ENCODE measurements at places on chromosomes 16 and 17. TPM values are rescaled to one million over a fixed set of nuclear protein-coding genes. Genes with fewer than 3 reads are reported as not detected.

DNA sequence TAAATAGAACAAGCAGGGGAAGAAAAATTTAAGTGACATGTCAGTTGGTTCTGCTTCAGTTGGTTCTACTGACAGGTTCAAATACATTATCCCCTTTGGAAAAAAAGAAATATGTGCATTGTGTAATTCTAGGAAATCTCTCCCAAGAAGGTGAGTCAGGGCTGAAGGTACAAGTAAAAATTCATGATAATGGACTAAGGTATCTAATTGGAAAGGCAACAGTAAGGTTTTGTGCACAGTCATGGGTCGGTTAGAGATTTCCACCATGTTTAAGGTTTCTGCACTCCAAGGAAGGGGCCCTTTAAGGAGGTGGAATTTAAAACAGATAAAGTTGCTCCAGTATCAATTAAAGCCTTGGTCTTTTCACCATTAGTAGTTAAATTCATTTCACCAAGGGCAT lies 17.9 kb upstream of the B4GALNT2 start:
- no peak for DNase-seq

The DOC2A gene
- total RNA-seq: 1.1 TPM

The FNDC8 gene
- not detected for total RNA-seq

GRCh38 chr17:46888727-46889126 lies 34.2 kb upstream of the GOSR2 start:
- no peak for DNase-seq

DNA sequence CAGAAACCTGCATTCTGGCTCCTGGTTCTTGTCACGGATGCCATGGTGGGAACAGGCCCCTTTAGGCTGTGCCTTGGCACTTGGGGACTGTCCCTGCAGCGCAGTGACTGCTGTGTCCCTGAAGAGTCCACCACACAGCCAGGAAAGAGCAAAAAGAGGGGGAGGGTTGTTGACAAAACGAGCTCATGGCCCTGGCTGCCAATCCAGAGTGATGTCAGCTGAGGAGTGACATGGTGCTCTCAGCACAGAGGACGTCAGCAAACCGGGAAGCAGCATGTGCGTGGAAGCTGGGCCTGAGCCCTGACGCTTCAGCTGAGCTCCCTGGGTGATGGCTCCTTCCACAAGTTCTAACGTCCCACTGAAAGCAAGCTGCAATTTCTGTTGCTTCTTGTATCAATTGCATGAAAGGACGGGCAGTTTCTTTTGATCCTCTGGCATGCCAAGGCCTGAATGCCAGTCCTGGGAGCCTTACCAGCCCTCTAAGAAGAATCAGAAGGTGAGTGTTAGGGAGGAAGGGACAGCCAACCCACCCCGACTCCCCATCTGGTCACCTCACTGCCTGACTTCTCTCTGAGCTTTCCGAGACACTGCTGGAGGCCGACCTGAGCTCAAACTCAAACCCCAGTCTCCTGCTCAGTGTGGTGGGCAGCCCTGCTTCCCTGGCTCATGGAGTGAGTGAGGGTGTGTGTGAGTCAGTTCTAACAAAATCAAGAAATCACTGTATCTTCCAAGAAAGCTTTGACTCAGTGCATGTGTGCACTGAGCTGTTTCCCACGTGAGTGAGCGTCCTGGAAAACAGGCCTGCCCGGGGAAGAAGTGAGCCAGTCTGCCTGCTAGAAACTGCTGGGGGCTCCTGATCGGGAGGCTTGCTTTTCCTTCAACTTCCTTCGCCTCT lies 14.7 kb upstream of the WNT3 start:
- DNase-seq: no peak

GRCh38 chr17:81685108-81685507 lies 1.3 kb downstream of the HGS start:
- no peak for DNase-seq

DNA sequence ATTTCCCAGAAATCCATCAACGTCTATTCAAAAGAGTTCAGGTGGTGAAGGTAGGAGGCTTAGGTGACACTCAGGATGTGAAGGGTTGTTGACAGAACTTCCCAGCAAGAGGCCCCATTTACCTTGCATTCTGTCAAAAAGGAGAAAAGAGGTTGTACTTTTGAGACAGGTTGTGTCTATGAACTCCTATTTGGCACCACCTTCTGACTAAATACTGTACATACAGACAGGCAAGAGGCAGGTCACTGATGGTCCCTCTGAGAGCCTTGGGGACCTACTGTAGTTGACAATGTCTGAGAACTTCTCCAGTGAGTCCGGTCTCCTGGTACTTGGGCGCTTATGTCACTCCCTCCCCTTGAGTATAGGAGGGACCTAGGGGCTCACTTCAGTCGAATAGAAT lies 479.3 kb upstream of the ZFHX3 start:
- DNase-seq: peak; percentile 40

DNA sequence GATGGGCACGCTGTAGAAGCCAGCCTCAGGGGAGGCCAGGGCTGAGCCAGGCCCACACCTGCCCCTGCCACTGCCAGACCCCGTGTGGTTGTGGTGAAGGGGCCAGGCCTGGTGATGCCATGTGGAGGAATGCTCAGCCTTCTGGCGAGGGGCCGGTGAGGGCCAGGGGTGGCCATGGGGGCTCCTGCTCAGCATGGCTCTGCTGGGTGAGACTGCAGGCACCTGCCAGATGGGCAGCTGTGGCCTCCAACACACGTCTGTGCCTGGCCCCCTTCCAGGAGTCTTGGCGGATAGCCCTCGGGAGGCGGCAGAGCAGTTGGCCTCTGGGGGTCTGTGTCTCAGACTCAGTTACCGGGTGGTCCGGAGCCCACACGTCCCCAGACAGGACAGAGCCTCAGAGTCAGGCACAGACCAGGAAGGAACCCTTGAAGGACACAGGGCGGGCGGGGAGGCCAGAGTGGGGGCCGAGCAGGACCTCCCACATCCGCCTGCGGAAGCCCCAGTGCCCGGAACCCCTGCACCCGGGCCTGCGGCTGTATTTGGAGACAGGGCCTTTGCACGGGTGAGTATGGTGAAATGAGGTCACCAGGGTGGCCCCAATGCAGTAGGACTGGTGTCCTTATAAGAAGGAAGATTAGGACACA lies 22.5 kb upstream of the CHMP6 start:
- no peak for DNase-seq

DNA sequence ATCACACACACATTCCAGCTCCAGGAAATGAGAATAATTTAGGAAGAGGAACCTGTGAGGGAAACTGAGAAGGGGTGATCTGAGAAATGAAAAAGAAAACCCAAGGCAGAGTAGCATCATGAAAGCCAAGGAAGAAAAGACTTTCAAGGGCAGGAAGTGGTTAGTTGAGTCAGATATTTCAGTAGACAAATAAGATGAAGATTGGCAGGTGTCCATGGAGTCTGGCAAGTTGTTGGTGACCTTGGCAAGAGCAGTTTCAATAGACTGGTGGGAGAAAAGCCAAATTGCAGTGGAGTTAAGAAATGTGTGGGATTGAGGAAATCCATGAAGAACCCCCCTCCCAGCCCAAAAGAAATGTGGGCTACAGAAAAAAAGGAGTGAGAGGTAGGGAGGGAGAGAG lies 10.7 kb downstream of the GNAO1 start:
- DNase-seq: no peak

DNA sequence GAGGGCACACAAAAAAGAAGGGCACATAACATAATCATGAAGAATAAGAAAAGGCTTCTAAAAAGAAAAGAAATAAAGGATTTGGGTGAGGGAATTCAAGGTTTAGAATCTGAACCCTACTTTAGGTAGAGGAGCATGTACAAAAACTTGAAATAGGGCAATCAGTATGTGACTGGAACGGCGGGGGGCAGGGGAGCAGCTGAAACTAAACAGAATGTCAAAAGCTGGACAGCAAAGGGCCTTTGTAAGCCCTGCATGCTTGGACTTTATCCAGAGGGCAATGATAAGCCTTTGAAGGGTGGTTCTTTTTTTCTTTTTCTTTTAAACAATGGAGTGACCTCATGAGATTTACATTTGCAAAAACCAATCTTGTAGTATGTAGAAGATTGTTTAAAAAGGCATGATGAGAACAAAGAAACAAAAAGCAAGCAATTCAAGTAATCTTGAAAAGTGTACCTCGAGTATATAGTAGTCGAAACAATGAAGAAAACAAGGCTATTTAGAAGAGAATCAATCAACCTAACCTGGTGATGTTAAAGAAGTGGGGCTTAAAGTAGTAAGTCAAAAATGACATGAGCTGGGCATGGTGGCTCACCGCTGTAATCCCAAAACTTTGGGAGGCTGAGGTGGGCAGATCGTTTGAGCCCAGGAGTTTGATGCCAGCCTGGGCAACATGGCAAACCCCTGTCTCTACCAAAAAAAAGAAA lies 46.7 kb upstream of the ANKFY1 start:
- no peak for DNase-seq

- DNase-seq: no peak
These were observed 13.4 kb upstream of the TAOK1 start for GRCh38 chr17:29376667-29377270.

The CCR7 gene
- total RNA-seq: 4.6 TPM

The KRT40 gene
- total RNA-seq: not detected

- DNase-seq: no peak
These were observed 49.4 kb downstream of the ADAMTS18 start for GRCh38 chr16:77385481-77385880.

DNA sequence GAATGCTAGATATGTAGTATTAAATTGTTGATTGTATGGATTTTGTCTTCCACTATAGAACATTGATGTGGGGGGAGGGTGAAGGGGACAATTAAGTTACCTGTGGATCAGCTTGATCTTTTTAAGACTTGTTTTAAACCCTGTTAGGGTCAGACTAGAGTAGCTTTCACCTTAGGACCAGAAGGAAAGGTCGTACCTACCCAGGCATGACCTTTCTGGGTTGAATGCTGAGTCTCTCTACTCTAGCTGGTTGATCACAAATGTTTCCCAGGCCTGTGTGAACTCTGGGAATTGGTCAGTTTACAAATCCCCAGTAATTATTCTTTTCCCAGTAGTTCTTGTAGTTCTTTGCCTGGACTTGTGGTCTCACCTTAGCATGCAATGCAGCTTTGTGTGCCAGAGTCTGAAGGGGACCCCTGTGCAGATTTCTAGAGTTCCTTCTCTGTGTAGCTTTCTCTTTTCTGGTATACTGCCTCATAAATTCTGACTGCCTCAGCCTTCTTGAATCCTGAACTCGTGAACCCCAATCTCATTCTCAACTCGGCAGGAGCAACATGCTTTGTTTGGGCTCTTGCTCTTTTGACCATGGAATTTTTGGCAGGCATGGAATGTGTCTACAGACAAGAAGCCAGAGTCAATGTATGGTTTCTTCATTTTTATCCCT lies 54.1 kb downstream of the VMP1 start:
- DNase-seq: no peak

- no peak for DNase-seq
These were observed 8.1 kb downstream of the SMTNL2 start for GRCh38 chr17:4592240-4593005.

The C17orf50 gene
- 0.27 TPM for total RNA-seq

- DNase-seq: no peak
These were observed 39.1 kb downstream of the CCDC57 start for GRCh38 chr17:82173351-82174041.

GRCh38 chr16:4316108-4316863 lies 419 bp downstream of the GLIS2 start:
- no peak for DNase-seq

GRCh38 chr16:19698480-19699465 lies 19.3 kb downstream of the KNOP1 start:
- no peak for DNase-seq

The EPN3 gene
- under 0.01 TPM for total RNA-seq

The SNAI3 gene
- total RNA-seq: 6.7 TPM
